ENCODE measurements at places on chromosomes 1 and 21.

DNA sequence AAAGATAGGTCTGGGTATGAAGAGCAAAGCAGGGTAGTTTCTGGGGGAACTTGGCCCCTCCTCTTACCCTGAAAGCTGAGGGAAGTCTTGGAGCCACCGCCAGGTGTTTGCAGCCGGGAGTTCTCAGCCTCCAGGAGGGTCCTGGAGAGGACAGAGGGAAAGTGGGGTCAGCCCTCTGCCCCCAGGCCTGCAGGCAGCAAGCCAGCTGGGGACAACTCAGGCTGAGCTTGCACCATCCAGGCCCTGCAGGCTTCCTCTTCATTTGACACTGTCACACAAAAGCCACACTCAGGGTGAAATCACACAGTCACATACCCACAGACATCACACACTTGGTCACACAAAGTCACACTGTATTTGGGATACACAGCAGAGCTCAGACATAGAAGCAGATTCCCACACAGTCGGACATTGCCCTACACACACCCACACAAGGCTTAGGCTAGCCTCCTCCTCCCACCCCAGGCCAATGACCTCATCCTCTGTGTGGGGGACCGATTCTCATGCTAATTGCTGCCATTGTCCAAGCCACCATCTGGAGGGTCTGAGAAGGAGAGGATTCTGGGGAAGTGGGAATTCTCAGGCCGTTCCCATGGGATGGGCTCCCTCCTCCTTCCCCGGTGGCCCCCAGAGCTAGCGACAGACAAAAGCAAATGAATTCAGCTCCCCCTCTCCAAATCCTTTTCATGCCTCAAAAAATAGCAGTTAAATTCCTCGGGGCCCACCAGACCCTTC lies 3.7 kb downstream of the NES start:
- no peak for DNase-seq

GRCh38 chr1:239678181-239678580 lies 291.8 kb downstream of the CHRM3 start:
- DNase-seq = no peak

GRCh38 chr1:44326024-44326701 lies 28.9 kb downstream of the ERI3 start:
- no peak for DNase-seq

- DNase-seq = no peak
Observed at GRCh38 chr1:160956966-160957365, 2.4 kb upstream of the ITLN2 start.

DNA sequence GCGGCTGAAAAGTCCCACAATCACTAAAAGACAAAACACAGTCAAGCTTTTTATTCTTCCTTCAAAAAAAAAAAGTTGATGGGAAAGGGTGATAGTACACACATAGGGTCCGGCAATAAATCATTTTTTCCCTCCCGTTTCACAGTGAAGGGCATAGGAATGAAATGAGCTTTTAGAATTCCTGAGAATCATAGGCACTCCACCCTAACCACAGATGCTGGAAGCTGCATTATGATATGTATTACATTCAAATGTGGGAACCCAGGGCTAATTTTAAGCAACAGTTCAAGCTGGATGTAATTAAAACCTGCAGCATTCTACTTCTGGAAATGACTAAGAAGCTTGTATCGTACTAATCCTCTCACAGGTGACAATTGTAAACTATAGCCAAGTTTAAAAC lies 75.7 kb upstream of the KCNJ15 start:
- no peak for DNase-seq

DNA sequence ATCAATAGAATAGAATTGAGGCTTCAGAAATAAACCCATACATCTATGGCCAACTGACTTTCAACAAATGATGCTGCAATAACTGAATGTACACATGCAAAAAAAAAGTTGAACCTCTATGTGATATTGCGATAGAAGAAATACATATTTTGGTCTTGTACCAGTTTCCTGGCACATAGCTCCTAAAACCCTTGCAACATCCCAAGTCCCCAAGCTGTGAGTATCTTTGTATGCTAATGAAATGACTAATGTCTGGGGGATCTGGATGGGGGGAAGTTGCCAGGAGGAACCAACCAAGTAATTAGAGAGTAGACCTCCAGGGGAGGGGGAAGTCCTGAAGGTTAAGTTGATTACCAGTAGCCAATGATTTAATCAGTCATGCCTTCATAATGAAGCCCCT lies 24.4 kb downstream of the BLZF1 start:
- no peak for DNase-seq

- DNase-seq = no peak
Observed at GRCh38 chr1:93773049-93773838, 91.6 kb upstream of the BCAR3 start.

DNA sequence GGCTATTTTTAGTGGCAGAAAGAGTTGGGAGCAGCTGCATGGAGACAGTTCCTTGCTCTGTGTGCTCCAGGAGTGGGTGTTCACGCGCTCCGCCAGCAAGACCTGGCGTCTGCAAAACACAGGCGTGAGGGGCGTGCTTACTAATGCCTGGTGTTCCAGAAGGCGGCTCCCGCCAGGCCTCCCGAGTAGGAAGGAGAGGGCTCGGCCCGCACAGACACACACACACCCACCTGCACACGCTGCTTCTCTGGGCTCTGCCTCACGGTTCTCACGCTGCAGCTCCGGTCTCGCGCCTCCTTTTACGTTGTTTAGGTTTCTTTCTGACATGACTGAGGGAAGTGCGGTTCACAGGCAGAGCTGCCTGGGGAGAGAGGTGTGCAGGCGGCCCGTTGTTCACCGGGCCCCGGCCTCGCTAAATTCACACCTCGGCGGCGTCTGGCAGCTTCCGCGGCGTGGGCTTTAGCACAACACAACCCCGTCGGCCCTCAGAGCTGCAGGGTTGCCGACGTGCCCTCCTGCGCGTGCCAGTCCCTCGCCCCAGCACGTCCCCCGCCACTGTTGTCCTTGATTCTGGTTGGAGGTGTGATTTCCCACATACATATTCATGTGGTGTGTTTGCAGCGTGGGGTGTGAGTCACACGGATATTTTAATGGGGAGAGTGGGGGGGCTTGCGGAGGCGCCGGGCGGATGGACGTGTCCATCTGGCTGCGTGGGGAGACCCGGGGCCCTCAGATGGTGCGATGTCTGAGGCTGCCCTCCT lies 77.0 kb downstream of the SKI start:
- no peak for DNase-seq

DNA sequence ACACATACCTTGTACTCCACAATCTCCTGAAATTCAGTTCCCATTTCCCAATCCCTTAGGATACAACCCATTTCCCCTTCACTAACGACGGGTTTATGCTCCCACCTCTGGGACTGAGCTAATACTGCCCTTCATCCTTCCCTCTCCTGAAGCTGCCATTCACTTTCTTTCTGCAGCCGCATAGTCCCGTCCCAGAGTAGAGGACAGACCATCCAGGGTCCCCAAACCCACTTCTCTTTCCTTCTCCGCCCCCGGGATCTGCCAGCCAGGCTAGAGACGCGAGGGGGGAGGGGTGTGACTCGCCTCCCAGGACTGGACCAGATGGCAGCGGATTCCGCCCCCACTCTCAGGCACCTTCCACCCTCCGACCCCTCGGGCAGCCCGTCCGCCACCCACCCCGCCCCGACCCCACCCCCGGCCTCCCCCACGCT lies 679 bp downstream of the ABL2 start:
- peak; percentile 9 for DNase-seq

- DNase-seq = no peak
Observed at GRCh38 chr21:41754479-41754891, 12.4 kb downstream of the RIPK4 start.

GRCh38 chr1:67126974-67127373 lies 7.8 kb downstream of the C1orf141 start:
- DNase-seq = no peak

DNA sequence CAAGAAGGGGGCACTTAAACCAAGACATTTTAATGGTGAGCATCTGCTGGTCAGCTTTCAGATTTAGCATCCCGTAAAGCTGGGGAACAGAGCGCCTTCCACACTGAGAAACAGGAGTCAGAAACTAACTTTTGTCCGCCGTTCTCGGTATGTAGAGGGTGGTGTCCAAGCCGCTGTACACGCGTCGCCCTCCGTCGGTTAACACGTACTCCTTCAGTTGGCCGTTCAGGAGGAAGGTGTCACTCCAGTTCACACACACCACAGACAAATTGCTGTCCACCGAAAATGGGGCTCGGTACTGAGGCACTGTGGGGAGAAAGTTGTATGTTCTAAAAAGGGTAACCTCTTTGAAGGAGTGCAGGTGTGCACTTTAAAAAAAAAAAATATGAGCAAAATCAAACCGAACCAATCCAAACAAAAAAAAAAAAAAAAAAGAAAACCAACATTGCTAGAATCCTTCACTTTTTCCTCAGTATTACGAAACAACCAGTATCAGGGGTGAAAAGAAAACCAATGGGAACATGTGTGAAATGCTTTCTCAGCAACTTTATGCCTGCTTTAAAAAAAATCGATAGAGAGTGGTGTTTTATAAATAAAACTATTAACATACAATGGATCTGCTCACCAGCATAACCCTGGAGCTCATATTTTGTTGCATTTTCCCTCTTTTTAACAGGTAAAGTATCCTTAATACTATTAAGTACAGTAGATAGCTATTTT lies 73.5 kb downstream of the KCTD3 start:
- no peak for DNase-seq

- DNase-seq = no peak
Observed at GRCh38 chr21:17352996-17353655, 159.7 kb upstream of the CXADR start.

DNA sequence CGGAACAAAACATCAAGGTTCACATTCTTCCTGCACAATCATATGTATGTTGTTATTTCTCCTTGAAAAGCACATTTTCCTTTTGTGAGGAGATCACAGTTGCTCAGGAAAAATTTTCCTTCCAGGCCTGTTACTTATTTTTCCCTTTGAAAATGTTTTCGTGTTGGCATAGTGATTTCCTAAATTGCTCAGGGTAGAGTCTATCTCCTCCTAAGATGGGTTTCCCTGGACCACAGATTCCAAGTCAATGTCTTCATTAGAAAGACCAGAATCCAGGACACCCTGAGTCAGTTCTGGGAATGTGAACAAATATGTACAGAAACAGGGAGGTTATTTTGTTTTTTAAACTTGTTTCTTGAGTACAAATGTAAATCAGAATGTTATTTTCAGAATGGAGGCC lies 94.3 kb upstream of the C1orf105 start:
- DNase-seq = no peak

GRCh38 chr21:26811482-26811881 lies 33.7 kb downstream of the ADAMTS1 start:
- DNase-seq = no peak
